Pancreas (tissue), 10 donors: ENCODE measurements at places on chromosomes 12 and 14.

DNA sequence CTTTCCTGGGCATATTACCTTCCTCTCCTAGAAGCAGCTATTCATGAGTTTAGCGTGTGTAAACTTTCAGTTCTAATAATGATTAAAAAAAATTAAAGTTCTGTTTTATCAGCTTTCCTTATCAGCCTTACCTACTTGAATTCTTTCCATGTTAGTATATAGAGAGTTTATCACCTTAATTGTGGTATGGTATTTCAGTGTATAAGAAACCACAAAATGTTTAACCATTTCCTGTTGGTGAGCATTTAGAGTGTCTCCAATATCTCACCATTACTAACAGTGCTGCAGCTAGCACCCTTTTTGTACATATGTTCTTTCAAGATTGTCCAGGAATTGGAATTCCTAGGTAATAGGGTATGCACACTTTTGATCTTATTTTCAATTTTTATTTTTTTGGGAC is 89.5 kb downstream of the FBXO33 start:
- DNase-seq: no peak

- DNase-seq: no peak
These were observed 4.8 kb upstream of the ING4 start for GRCh38 chr12:6667559-6668210.

GRCh38 chr14:99271221-99271941 is 616 bp downstream of the BCL11B start:
- no peak for DNase-seq

- DNase-seq: no peak
These were observed 56.3 kb downstream of the SETD3 start for GRCh38 chr14:99424306-99424877.

DNA sequence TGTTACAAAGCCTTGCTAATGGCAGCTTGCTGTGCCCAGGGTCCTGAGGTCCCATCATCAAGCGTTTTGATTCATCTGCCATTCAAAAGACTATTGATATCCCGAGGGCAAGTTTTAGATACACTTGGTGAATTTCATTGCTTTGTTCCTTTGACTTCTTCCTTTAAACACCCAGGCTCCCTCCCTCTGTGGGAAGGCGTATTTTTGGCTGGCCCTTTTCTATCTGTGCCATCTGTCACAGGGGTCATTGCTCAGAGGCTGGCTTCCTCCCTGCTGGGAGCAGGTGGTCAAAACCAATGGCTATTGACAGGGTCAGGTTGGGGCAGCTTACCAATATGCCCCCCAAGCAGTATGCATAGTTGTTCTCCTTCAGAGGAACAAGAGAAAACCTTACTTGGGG is 40.0 kb downstream of the SCN8A start:
- no peak for DNase-seq

DNA sequence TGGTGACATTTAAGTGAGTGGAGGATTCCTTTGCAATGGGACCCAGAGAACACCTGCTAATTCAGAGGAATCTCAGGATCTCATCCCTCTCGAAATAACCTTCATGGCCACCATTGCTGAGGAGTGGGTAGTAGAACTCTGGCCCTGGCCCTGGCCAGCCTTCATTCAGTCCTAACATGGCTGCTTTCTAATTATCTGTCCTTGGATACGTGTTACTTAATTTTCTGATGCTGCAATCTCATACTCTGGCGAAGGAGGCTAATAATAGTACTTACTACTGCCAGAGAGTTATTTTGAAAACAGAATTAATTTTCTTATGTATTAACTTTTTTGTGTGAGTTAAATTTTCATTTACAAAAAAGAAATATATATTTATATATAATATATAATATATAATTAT is 12.1 kb upstream of the COX6A1 start:
- no peak for DNase-seq
